T-cell (primary cell): ENCODE measurements at places on chromosomes 4 and X. TPM values are rescaled to one million over a fixed set of nuclear protein-coding genes. Genes with fewer than 3 reads are reported as not detected.

GRCh38 chr4:5927747-5928146, 34.9 kb upstream of the CRMP1 start:
- no peak for DNase-seq

GRCh38 chr4:39621582-39621981, 17.1 kb downstream of the SMIM14 start:
- no peak for DNase-seq

DNA sequence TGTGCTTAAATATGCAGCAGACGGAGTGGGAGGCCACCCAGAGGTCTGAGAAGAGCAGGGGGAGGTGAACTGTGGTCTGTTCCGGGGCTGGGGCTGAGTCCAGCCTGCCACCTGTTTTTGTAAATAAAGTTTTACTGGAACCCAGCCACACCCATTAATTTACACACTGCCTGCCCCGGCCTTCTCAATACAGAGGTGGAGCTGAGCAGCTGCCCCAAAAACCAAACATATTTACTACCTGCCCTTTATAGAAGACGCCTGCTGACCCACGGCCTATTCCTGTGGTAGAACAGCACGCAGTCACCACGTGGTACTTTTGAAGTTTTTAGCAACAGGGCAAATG, 45.9 kb downstream of the FGFRL1 start:
- DNase-seq = no peak

GRCh38 chrX:43973249-43974099, at the start of gene NDP:
TSS of gene NDP (minus strand) at chrX:43973390. CDS start at chrX:43958645, 14,745 bp downstream.
- DNase-seq = no peak

DNA sequence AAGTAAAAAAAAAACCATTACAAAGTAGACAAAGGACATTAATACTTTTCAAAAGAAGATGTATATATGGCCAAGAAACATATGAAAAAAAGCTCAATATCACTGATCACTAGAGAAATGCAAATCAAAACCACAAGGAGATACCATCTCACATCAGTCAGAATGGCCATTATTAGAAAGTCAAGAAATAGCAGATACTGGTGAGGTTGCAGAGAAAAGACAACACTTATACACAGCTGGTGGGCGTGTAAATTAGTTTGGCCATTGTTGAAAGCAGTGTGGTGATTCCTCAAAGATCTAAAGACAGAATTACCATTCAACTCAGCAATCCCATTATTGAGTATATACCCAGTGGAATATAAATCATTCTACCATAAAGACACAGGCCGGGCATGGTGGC, 39.3 kb downstream of the TASL start:
- DNase-seq = no peak

DNA sequence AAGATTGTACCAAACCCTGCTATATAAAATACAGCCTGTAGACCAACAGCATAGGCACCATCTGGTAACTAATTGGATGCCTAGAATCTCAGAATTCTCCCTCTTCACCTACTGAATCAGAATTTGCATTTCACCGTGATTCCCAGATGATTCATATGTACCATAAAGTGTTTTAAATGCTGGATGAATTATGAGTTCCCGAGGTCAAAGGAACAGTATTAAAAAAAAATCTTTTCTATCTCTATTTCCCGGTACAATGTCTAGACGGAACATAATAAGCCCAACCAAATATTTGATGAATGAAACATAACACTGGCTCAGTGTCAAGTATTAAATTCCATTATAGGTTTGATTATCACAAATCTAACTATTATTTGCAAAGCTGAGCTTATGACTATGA, 280.0 kb downstream of the ANKRD50 start:
- DNase-seq = no peak

- DNase-seq = no peak
Observed at GRCh38 chr4:145295547-145295946, 115.2 kb upstream of the OTUD4 start.

GRCh38 chr4:170805352-170805751, 715.6 kb upstream of the AADAT start:
- DNase-seq = no peak

DNA sequence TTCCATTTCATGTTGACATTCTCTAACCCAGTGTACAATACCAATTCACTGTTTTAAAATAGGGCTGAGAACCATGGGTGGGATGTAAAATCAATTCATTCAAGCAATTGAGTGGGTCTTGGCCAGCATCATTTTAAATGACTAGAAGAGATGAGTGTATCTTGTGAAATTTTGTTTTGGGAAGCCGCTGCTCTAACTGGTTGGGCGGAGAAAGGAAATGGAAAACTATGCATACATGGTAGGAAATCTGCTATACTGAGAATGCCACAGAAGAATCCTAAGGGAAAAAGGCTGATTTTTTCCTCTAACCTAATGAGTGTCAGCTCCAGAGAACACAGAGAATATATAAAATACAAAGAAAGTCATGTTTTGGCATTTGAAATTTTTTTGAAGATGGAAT, 54.8 kb upstream of the DCLK2 start:
- no peak for DNase-seq

GRCh38 chr4:81214144-81214880, 710 bp downstream of the PRKG2 start:
- no peak for DNase-seq

DNA sequence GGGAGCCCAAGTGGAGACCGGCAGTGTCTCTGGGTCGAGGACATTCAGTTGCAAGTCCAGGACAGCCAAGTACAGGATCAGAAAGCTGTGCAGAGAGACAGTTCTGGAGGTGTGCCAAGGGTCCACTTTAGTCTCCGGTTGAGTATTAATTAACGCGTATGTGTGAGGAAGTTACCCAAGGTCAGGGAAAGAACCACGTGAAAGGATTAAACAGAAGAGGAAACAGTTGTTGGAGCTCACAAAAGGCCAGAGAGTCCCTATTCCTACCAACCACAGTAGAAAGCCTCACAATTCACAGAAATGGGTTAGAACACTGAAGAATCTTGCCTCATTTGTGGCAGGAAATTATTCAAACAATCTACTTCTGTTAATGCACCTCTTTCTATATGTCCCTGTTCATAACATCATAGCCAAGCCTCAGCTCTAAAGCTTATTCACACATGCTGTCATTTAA, 17.9 kb upstream of the NSUN7 start:
- DNase-seq = no peak

DNA sequence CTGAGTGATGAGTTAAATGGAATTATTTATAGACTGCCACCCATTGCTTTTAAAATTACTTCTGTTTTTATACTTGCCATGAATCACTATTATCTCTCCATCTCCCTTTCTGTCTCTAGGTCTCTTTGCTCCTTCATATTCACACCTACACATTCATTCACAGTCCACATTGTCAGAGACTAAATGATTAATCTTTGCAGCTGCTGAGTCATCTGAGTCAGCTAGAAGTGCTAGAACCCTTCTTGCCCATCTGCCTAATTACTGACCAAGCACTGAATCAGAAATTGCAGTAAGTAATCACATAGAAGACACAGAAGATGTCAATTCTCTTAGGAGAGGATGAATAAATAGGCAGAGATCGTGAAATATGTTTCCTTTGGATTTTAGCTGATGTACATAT, 31.6 kb upstream of the RPS6KA6 start:
- DNase-seq = no peak

- no peak for DNase-seq
Observed at GRCh38 chrX:30971774-30972603, 82.9 kb upstream of the TAB3 start.

GRCh38 chrX:110216027-110216426, 101.9 kb downstream of the AMMECR1 start:
- no peak for DNase-seq

DNA sequence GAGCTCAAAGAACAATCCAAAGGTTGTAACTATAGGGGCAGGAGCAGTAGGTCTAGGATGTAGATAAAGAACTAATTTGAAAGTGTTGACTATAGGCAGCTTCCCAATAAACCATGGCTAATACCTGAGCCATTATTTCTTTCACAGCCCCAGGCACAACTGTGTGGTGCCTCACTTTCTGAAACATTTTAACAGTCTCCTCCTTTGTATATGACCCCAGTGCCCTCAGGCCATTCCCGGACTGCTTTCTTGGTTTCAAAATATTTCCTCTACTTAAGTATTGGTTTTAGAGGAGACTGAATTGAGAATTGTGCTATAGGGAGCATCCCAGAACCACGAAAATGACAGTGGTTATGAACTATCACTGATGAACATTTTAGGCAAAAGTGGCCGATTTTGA, 728.7 kb downstream of the IL1RAPL1 start:
- no peak for DNase-seq

GRCh38 chr4:72665171-72665968, 96.3 kb upstream of the ADAMTS3 start:
- DNase-seq = no peak

DNA sequence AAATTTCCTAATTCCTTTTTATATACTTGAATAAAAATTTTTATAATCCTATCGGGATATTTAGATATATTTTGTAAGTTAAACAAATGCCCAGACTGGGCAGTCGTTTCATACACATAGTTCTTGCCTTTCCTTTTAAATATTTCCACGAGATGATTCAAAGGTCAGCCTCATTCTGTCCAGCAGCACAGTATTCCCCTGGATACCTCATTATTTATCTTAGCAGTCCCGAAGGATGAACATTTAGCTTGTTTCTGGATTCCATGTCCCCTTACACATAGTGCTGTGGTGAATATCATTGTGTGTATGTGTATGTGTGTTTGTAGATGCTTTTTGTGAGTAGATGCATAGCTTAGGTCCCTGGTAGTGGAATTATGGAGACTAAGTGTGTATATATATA, 38.3 kb downstream of the RAPGEF2 start:
- DNase-seq = no peak

- no peak for DNase-seq
Observed at GRCh38 chr4:73437558-73437956, 1.5 kb downstream of the AFP start.

- DNase-seq = no peak
Observed at GRCh38 chrX:81405781-81406180, 203.9 kb downstream of the SH3BGRL start.

- no peak for DNase-seq
Observed at GRCh38 chr4:95998311-95998710, 158.4 kb downstream of the PDHA2 start.

DNA sequence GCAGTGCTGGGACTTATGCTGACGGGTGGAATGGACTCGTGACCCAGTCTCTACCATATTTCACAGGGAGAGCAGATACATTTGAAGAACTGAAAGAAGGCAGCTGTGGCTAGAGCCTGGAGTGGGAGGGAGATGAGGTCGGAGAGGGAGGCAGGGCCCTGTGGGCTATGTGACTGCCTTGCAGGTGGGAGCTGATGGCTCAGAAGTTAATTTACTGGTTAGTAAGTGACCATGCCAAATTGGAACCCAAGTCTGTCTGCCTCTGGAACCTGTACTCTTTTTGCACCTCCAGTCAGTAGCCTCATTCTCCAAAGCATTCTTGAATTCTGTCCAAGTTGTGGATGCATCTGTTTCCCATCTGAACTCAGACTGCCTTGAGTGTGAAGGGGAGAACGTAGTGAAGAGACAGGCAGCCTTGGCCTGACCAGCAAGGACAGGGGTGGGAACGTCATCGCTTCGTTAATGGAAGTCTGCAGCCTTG, 92.3 kb downstream of the REPS2 start:
- no peak for DNase-seq

DNA sequence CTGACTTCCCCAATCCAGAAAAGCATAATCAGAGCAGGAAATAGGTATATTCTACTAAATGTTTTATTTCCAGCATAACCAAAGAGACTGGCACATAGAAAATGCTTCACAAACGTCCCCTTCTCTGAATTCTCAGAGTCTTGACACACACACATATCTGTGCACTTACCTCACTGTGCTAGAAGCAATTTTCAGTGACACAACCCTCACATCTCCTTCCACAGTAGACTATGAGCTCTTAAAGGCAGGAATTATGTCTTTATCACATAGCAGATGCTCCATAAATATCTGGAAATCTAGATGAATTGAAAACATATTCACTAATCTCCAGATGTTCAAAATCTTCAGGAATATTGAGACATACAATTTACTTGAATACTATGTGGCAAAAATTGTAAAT, 5.9 kb downstream of the SOWAHB start:
- DNase-seq = no peak

- no peak for DNase-seq
Observed at GRCh38 chr4:127049526-127049925, 583.2 kb upstream of the INTU start.

- DNase-seq = no peak
Observed at GRCh38 chr4:54558889-54559677, 98.7 kb upstream of the KIT start.

DNA sequence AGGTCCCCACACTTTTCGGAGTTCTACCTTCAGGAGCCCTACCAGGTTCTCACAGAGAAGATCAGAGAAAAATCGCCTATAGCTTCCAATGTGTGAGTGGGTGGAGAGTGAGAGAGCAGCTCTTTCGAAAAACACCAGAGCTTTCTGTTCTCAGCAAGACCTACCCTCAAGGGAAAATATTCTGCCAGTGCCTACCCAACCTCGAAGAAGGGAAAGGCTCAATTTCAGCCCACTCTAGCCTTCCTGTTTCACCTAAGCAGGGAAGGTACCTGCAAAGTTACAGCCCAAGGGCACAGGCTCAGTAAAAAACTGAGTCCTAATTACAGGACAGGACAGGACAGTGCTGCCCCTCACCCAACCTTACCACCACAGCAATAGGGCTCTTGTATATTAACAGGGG, 104.0 kb upstream of the WDR17 start:
- DNase-seq = no peak

DNA sequence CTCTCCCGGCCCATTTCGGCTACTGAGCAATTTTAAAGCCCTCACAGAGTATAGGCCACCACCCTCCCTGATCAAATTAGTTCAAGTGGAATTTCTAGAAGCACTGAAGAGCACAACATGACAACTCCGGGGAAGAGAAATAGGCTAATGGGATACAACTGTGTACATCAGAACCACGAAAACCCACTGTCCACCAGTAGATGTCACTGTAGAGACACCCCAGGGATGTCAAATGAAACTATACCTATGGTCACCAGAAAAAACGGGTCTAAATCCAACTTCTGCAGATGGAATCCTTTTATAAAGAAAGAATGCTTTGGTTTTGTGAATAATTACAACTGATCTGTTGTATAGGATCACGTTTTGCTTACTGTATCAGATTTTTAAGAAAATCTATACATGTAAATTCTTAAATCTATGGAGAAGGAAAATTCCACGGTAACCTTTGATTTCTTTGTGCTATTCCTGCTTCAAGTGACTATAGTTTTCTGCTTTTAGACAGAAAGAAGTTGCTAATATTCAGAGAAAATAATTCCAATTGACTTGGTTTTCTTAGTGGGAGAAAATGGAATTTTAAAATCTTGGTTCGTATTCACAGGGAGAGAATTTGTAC, 29.5 kb upstream of the MAP3K15 start:
- peak; percentile 2 for DNase-seq

- no peak for DNase-seq
Observed at GRCh38 chrX:74510401-74510800, 89.1 kb downstream of the SLC16A2 start.

GRCh38 chr4:8295471-8295870, 25.9 kb downstream of the HTRA3 start:
- no peak for DNase-seq

Gene BMX
- total RNA-seq = not detected

Gene RAB41
- not detected for total RNA-seq

Gene SLC26A1
- total RNA-seq = 0.16 TPM

Gene ACE2
- not detected for total RNA-seq

Gene MAGEA8
- not detected for total RNA-seq

Gene POF1B
- total RNA-seq = 0.20 TPM

Gene SMIM43
- not detected for total RNA-seq

Gene PRSS12
- total RNA-seq = 0.18 TPM
